MCF 10A (cell line): ENCODE measurements at places on chromosomes 5 and 9.

DNA sequence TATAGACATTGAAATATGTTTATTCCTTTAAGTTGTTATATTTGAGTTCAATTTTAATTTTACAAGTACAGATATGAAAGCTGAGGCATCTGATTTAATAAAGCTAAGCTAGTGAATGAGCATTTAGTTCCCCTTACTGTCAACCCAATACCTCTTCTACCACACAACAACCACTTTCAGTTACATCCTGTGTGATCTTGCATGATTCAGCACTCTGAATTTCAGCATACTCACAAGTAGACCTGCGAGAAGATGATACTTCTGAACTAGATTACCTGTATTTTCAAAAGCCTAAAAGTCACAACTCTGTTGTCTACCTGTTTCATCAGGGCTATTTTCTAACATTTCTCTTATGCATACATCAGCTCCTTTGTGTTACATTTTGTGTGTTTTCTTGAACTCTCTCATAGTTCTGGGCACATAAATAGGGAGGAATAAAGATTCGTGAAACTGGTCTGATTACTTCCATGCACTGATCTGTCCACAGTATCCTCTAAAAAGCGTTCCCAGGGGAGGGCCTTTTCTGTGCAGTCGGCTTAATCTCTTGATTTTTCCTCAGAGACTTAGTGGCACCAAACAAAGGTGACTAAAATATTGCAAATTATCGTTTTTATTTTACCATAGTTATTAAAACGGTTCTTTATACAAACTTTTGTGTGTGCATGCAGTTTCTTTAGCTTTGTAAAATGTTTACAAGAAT lies 2025.5 kb upstream of the NUDT12 start:
- peak; percentile 25 for DNase-seq

DNA sequence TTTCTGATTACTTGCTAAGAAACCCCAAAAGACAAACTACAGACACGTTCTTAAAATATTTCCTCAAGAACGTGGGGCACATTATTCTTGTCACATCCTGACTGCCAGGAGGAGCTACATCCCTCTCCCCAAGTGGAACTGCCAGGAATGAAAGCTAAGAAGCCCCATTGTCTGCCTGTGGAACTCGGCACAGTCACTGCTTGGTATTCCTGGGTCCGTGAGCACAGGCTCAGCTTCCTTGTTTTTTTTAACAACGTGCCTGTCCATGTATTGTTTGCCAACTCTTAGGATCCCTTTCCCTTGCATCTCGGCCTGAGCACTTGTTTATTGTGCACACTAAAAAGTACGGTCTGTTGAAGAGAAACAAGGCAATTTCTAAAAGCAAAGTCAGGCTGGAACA lies 47.0 kb upstream of the SELENOP start:
- no peak for DNase-seq

- DNase-seq, result peak; percentile 98
Measured at GRCh38 chr9:84851935-84852585, 182.5 kb downstream of the NTRK2 start.

- DNase-seq, result no peak
Measured at GRCh38 chr5:32964261-32964660, 253.1 kb downstream of the NPR3 start.

- no peak for DNase-seq
Measured at GRCh38 chr5:54150841-54151240, 159.5 kb downstream of the ARL15 start.

- DNase-seq, result no peak
Measured at GRCh38 chr5:110852053-110852452, 113.2 kb downstream of the SLC25A46 start.

GRCh38 chr5:88872971-88873370 lies 10.0 kb downstream of the MEF2C start:
- no peak for DNase-seq
